HAP-1 (cell line): ENCODE measurements at places on chromosomes 5 and 9.

- no peak for DNase-seq
Measured at GRCh38 chr5:112467485-112467884, 48.4 kb upstream of the EPB41L4A start.

DNA sequence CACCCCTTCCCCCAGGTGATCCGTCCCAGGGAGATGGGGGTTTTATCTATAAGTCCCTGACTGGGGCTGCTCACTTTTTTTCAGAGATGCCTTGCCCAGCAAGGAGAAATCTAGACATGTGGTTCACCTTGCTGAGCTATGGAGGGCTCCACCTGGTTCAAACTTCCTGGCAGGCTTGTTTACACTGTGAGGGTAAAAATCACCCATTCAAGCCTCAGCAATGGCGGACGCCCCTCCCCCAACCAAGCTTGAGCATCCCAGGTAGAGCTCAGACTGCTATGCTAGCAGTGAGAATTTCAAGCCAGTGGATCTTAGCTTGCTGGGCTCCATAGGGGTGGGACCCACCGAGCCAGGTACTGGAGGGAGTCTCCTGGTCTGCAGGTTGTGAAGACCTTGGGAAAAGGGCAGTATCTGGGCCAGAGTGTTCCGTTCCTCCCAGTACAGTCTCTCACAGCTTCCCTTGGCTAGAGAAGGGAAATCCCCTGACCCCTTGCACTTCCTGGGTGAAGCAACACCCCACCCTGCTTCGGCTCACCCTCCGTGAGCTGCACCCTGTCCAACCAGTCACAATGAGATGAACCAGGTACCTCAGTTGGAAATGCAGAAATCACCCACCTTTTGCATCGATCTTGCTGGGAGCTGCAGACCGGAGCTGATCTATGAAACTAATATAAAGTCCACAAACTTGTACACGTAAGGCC lies 231.7 kb downstream of the CTNND2 start:
- DNase-seq = no peak

- no peak for DNase-seq
Measured at GRCh38 chr9:37563806-37564513, 12.2 kb downstream of the FBXO10 start.

DNA sequence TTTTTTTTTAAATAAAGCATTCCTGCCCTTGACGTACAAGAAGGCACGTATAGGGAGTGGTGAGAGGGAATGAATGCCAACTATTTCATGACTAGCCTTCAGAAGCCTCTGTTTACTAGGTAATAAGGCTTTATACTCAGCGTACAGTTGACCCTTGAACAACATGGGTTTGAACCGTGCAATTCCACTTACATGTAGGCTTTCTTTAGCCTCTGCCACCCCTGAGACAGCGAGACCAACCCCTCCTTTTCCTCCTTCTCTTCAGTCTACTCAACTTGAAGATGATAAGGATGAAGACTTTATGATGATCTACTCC lies 22.5 kb downstream of the CDC42SE2 start:
- DNase-seq = no peak

- DNase-seq = no peak
Measured at GRCh38 chr5:168390491-168390890, 95.8 kb upstream of the RARS1 start.

GRCh38 chr5:137624786-137625349 lies 111.0 kb downstream of the KLHL3 start:
- DNase-seq = no peak

DNA sequence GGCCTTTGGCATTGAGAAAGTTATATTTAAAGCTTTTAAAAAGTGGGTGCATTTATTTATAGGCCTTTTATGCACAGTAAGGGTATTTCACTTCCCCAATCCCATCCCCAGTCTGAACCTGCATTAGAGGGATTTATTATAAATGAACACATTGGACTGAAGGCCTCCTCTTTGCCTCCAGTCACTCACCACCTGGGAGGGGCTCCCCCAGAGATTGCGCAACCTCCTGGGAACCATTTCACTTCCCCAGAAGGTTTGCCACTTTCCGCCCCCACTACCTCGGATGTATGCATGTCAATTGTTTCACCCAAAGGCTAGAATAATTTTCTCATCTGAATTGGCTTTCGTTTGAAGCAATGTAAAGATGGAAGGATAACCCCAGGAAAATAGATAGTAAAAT lies 29.8 kb upstream of the VCAN start:
- DNase-seq = no peak

GRCh38 chr5:158120760-158121159 lies 261.8 kb upstream of the CLINT1 start:
- no peak for DNase-seq

- no peak for DNase-seq
Measured at GRCh38 chr9:4665357-4665756, 923 bp downstream of the SPATA6L start.

DNA sequence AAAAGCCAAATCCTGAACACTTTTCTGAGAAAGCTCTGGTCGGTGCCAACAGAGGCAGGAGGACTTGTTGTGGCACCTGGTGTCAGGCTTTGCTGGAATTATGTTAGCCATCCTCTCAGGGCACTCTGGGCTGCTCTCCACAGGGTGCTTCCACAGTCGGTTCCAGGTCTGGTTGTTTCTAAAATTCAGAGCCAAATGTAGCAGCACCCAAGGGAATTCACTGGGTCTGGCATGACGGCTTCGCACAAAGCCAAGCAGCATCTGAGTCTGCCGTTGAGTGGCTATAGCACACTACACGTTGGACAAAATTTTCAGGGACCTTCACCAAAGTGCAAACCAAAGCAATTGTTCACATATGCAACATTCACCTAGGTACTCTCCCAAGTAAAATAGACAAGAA lies 110.2 kb downstream of the PJA2 start:
- DNase-seq = no peak

DNA sequence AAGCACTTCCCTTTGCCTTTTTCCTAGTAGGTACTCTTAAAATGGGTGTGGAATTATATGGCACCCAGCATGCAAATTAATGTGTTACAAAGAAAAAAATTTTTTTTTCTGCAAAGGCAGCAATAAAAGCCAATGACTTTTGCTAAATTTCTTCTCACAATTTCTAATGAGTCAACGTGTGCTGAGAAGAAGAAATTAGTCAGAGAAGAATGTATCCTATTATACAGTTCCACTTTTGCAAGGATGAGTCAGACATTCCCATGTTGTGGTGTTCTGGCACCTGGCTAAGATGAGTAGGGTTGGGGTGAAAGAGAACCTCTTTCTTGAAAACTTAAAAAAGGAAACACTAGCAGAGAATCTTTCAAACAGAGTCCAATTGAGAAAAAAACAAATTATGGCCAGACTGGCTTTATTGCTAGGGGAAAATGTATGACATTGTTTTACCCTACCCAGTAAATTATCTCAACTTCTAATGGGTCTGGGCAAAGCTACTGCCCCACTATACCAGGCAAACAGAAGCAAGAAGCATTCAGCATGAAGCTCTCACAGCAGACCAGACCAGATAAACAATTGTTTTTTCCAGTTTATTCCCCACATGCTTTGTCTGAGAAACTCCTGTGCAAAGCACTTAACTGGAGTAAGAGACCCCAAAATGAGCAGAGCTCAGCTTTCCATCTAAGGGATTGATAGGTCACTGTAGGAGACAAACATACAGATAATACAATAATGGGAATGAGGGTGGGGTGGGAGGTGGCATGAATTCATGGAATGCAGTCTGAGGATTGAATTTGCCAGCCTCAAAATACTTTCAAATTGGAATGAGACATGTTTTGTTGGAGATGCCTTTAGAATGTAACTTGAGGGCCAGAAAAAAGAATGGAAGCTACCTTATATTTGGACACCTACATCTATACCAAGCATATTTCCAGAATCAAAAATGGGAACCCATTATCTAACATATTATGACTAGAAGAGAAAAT lies 220.8 kb upstream of the RFX3 start:
- DNase-seq = no peak

DNA sequence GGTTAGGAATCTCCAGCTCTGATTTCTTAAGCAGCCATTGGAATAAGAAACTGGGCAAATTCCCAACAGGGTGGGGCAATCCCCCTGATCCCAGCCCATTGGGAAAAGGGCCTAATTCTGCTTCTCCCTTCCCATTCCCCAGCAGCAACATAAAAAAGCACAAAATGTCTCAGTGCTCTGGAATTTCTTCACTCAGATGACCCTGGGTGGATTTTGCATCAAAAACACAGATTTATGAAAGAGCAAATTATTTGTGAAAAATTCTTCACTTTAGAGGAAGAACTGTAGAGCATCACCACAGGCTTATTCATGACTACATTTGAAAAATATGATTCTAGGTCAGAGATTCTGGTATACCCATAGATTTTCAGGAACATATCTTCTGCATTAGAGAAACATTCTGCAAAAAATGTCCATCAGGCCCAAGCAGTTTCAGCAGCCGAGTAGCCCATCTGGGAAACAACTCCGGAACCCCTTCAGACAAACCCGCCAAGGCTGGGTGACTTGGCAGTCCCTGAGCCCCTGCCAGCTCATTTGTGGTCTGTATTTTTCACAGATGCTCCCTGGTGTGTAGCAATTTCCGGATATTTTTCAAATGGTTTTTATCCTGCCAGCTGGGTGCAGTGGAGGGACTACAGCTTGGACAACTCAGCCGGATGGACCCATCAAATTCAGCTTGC lies 102.1 kb upstream of the RANBP3L start:
- DNase-seq = no peak

DNA sequence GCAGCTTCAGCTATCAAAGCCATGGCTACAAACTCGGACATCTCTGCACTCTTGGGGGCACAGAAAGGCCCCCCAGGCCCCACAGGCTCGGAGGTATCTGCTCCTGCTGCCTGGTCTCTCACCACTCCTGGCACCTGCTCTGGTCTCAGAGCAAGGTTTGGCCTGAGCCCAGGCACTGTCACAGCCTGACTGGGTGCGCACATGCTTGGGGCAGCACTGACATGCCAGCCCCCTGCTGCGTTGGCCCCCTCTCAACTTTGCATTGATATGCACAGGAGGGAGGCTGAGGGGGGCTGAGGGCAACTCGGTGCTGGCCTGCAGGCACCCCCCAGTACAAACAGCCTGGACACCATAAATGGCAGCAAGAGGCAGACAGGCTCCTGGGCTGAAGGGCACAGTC lies 27.1 kb upstream of the GHR start:
- no peak for DNase-seq

DNA sequence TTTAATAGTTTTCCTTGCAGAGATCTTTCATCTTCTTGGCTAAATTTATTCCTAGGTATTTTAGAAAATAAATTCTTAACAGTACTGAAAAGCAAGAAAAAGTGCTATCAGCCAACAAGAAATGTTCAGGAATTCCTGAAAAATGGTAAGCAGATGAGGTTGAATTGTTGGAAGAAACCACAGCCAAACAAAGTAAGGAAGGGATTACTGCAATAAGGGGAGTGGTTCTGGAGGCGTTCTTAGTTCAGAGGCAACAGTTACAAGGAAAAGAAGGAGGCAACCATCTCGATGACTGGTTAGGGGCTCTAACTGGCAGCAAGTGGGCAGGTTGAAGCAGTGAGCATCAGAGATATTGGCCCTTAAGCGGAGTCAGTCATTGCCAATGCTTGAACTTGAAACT lies 12.8 kb upstream of the OR13J1 start:
- DNase-seq = no peak

DNA sequence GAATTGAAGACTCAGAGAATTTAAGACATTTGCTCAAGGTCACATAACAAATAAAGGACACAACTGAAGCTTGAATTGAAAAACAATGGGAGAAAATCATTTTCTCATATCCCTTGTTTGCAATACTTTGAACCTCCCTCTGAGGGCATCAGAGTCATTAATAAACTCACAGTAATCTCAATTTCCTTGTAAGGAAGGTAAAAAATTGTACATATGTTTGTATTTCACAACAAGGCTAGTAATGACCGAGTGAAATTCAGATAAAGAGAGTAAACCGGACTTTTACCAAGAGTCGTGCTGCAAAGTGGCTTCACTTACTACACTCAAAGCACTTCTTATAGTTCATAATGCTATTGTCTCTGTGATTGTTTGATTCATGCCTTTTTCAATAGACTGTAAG lies 665.0 kb downstream of the NR2F1-AS1 start:
- no peak for DNase-seq

DNA sequence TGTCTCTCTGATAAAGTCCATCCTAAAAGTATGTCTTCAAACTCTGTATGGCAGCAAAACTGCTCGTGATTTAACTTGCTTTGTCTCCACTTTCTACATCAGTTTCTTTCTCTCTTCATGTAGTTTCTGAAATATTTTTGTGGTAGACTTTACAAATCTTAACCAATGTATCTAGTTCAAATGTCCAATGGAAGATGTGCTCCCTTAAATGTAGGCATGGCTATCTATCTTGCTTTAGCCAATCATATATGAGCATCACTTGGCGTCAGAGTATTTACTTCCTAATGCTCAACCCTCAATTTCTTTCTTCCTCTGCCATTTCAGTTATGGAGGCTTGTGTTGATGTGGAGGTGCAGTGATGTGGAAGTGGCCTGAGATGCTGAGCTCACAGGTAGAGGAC lies 206.1 kb upstream of the ZNF608 start:
- no peak for DNase-seq

GRCh38 chr5:178740921-178741320 lies 10.5 kb upstream of the ZNF354A start:
- DNase-seq = no peak

GRCh38 chr9:126326228-126327005 lies at the start of gene MVB12B:
Gene MVB12B, plus strand, starts transcription at chr9:126326829. Its CDS starts 101 bp downstream, at chr9:126326930.
- DNase-seq = no peak

GRCh38 chr5:113230711-113231652 lies 203.8 kb downstream of the TSSK1B start:
- no peak for DNase-seq

DNA sequence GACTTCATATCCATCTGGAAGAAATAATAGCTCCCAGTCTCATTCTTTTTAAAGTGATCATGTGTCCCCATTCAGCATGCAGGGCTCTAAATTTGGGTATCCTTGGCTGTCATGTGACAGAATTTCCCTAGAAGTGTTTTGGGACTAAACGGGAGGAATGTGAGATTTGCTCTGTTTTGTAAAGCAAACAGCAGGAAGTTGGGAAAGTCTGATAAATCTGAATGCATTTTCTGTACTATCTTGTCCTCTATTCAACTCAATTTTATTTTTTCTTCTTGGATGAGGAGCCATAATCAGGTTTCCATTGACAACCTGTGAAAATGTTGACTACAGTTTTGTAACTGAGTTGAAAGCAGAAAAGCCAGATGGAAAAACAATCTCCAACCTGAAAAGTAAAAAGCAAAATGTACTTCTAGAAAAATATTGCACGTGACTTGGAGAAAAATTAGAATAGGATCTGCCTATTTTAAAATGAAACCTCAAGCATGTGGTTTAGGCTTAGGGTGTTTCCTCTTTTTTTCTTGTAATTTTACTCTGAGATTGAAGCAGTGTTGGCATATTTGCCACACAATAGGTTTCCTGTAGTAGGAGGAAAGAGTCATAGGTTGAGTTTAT lies 76.2 kb upstream of the IL6ST start:
- no peak for DNase-seq

- no peak for DNase-seq
Measured at GRCh38 chr5:170121321-170121720, 15.6 kb downstream of the FOXI1 start.

DNA sequence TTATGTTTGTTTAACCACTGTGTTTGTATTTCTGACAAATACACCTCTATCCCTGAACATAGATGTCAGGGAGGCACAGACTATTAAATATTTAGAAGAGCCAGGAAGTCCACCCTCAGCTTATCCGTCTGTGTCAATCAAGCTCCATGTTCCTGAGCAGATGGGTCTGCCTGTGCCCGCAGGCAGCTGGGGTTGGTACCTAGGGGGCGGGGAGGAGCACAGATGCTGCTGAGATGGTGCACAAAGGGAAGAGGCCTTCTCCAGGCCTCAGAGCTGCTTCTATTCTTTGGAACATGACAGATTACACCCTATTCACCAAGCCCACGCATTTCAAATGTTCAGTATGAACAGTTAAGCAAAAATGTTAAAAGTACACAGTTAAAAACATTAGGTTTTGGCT lies 142.1 kb downstream of the EPB41L4A start:
- DNase-seq = no peak
